Thymus (tissue), 14 donors: ENCODE measurements at places on chromosomes 13 and 19. TPM values are rescaled to one million over a fixed set of nuclear protein-coding genes. Genes with fewer than 3 reads are reported as not detected.

The LRRC25 gene
- 2.5 TPM for total RNA-seq

DNA sequence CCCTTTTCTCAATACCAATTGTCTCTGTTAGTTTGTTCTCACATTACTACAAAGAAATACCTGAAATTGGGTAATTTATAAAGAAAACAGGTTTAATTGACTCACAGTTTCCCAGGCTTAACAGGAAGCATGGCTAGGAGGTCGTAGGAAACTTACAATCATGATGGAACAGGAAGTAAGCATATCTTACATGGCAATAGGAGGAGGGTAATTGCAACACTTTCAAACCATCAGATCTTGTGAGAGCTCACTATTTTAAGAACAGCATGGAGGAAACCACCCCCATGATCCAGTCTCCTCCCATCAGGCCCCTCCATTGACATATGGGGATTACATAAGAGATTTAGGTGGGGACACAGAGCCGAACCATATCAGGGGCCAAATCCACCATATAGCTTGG, 1210.1 kb upstream of the SPRY2 start:
- H3K27ac ChIP-seq: no peak overlapping the region
- H3K4me1 ChIP-seq: no peaks in the 10 kb centered on the region
- DNase-seq: no peak
- no peaks in the 10 kb centered on the region for H3K27me3 ChIP-seq
- H3K36me3 ChIP-seq: no peaks in the 10 kb centered on the region

GRCh38 chr13:46858776-46859175, 38.1 kb downstream of the HTR2A start:
- H3K27me3 ChIP-seq: no peaks in the 10 kb centered on the region
- no peak overlapping the region for H3K27ac ChIP-seq
- no peaks in the 10 kb centered on the region for H3K4me1 ChIP-seq

The DPF1 gene
- total RNA-seq: 0.24 TPM

- DNase-seq: no peak
- no peaks in the 10 kb centered on the region for H3K36me3 ChIP-seq
- no peak overlapping the region for H3K27ac ChIP-seq
- no peaks in the 10 kb centered on the region for H3K27me3 ChIP-seq
- no peak overlapping the region for H3K4me3 ChIP-seq
These were observed 110.5 kb downstream of the COG6 start for GRCh38 chr13:39765801-39766463.

DNA sequence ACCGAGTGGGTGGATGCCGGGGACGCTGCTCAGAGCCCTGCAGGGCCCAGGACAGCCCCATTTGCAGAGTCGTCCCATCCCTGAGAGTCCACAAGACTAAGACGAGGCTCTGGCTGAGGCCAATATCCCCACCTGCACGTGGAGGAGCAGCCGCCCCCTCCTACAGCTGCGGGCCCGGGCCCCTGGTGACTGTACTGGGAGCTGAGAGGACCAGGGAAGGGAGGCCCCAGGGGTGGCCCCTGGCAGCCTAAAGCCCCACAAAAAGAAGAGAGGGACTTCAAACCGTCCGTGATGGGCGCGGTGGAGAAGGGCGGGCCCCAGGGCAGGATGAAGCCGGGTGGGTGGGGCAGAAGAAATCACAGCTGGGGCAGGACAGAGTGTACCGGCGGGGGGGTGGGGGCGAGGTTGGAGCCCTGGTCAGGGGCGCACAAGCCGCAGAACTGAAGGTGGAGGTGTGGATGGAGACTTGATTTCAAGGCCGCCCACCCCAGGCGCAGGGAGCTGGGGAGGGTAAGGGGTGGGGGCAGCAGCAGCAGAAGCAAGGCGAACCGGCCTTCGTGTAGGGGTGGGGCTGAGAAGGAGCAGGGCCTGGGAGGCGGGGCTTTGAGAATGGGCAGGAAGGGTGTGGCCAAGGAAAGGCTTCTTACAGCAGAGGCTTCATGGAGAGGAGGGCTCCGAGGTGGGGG, 12.9 kb downstream of the CFD start:
- no peaks in the 10 kb centered on the region for H3K27me3 ChIP-seq
- H3K4me1 ChIP-seq: peaks cover 6% of the 10 kb centered on the region
- no peak overlapping the region for H3K4me3 ChIP-seq
- H3K27ac ChIP-seq: no peak overlapping the region
- peak; percentile 46 for DNase-seq
